Fibroblast of skin of back (primary cell): ENCODE measurements at places on chromosomes 16 and 17.

DNA sequence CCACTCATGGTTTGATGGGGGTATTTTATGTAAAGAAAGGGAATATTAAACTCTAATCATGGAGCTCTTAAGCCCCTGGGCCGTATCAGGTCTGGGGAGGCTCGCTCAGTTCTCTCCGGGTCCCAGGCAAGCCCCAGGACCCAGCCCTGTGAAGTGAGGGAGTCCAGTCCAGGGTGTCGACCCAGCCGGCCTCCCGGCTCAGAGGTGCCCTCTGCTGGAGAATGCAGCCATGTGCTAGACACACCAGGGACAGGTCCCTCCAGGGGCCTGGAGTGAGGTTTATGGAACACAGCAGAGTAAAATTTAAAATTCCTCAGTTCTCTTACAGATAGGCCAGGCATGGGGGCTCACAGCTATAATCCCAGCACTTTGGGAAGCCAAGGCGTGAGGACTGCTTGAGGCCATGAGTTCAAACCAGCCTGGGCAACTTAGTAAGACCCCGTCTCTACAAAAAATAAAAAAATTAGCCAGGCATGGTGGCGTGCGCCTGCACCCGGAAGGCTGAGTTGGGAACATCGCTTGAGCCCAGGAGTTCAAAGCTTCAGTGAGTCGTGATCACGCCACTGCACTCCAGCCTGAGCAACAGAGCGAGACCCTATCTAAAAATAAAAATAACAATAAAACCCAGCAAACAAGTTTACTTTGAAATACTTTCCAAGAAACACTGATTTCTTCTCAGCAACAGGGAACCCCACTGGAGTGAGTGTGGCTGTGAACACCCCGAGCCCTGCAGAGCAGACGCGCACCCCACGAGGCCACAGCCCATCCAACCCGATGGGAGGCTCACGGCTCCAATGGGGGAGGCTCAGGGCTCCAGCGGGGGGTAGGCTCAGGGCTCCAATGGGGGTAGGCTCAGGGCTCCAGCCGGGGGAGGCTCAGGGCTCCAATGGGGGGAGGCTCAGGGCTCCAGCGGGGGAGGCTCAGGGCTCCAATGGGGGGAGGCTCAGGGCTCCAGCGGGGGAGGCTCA, 72.2 kb downstream of the ZNF778 start:
- peak; percentile 64 for DNase-seq

DNA sequence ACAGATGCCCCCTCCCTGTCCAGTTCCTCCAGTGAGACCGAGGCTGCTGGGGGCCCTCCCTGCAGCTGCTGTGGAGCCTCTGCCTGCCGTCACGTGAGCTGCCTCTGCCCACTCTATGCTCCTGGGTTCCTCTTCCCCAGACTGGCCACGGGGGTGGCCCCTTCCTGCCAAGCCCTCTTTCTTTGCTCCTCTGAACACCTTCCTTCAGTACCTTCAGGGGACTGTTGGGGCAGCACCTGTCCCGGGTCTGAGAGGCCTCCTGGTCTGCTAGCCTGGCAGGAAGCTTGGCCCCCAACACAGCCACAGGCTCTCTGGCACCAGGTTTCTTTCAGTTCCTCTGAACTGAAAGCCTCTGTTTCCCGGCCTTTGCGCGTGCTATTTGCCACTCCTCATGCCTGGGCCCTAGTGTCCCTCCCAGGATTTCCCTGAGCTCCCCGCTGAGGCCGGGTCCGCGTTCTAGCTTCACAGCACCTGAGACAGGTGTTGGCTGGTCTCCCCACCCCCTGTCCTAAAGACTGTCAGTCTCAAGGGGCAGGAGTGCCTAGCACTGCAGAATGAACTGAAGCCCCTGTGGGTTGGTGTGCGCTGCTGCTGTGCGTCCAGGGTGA, 6.6 kb upstream of the ATP6V0C start:
- no peak for DNase-seq

DNA sequence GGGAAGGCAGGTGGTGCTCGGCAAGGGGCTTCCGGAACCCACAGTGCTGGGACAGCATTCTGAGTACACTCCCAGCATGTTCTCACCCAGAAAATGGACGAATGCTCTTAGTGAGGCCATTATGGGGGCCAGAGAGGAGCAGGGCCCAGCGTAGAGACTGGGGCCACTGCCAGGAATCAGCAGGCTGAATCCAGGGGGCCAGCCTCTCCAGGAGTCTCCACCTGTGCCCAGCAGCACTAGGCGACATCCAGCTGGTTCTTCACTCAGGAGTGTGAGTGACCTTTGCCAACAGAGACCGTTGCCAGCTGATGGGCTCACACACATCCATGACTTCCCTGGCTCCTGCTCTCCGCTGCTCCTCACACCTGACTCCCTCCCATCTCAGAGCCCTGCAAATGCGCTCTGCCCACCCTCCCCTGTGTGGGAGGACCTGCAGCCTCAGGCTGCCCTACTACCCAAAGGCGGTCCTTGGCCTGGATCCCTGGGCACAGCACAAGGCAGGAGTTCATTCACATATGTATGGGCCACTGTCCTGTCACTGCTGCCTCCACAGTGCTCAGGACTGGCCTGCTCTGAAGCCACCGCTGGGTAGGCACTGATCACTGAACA, 5.1 kb downstream of the RHBDF1 start:
- DNase-seq = no peak

GRCh38 chr17:37736428-37736827, 8.4 kb downstream of the HNF1B start:
- no peak for DNase-seq

- DNase-seq = no peak
Measured at GRCh38 chr17:48132385-48132784, 24.8 kb downstream of the SNX11 start.

DNA sequence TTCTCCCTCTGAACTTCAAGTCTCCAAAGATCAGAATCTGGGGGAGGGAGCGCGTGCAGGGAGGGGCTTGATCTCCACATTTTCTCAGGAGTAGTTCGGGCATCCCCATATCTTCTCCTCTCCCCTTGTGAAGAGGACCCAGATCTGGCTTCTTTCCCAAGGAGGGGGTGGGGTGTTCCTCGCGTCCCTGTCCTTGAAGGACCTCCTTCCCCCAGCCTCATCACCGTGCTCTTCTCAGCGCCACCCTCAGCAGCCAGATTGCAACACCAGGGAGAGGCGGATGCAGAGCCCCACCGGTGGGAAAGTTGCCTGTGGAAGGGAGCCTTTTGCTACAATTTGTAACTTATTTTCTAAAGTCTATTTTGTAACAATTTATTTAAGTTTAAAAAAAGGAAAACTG, 5.7 kb downstream of the PRSS53 start:
- DNase-seq = no peak

- no peak for DNase-seq
Measured at GRCh38 chr16:85011846-85012284, 530 bp upstream of the ZDHHC7 start.

GRCh38 chr16:9123401-9123800, 32.0 kb downstream of the HAPSTR1 start:
- DNase-seq = no peak

DNA sequence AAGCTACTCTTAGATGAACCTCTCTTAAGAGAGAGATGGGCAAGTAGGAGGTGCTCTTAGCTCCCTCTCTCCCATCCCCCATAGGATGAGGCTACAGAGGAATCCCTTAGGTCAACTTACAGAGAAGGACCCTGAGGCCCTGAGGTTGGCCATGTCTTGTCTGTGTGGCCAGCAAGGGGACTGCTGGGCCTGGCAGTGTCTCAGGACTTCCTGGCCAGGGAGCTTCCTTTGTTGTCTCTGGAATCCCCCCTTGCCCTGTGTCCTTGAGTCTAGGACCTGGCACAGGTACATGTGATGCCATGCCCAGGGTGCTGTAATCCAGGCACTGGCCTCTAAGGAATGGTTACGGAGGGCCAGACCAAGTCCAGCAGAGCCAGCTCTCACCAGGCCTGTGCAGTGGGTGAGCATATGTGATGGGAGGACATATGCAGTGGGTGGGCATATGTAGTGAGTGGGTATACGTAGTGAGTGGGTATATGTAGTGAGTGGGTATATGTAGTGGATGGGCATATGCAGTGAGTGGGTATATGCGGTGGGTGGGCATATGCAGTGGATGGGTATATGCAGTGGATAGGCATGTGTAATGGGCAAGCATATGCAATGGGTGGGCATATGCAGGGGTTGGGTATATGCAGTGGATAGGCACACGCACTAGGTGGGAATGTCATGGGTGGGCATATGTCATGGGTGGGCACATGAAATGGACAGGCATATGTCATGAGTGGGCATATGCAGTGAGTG, 20.3 kb upstream of the PECAM1 start:
- no peak for DNase-seq

DNA sequence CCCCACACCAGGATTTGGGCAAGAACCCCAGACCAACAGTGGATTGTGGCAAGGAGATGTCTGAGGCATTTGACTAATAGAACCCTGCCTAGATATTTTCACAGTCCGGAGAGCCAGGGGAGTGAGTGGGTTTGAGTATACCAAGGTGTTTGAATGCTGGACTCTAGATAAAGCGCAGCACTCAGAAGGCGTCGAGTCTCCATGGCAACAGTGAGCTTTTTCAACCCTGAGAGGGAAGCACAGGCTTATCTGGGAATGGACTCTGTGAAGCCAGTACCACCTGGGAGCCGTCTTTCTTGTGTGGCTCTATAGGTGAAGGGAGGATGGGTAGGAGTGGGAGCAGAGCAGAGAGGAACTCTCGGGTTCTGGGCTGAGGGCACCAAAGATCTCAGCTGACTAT, 147.0 kb downstream of the SHISA6 start:
- no peak for DNase-seq

DNA sequence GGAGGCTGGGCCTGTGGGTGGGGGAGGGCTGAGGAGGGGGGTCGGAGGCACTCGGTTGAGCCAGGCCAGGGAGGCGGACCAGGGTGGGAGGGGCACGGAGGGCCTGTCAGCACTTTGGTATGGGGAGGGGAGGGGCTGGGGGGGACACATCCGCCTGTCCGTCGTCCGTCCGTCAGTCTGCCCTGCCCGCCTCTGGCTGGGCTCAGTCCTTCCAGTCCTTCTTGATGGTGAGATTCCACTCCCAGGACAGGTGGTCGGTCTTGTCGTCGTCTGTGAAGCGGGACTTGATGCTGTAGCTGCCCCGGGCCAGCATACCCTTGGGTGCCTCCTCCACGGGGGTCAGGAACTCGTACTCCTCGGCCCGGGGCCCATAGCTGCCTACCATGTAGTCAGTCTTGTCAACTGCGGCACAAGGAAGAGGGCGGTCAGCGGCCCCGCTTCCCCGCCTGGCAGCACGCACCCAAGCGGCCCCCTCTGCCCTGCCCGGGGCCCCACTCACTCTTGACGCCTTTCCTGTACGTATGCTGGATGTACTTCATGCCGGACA, 2.4 kb downstream of the ARHGDIA start:
- peak; percentile 91 for DNase-seq

DNA sequence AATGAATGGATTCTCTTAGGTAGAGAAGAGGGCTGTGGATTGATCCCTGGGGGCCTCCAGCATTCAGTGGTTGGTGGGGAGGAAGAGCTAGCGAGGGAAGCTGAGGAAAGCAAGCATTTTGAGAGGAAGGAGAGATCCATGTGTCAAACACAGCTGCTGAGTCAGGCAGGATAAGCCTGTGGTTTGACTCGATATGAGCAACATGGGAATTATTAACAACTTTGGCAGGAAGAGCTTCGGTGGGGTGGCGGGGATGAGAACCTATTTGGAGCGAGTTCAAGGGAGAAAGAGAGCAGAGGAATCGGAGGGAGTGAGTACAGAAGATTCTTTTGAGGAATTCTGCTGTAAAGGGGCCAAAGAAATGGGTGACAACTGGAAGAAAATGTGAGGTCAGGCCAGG, 59.5 kb upstream of the CDC42EP4 start:
- DNase-seq = peak; percentile 91

- DNase-seq = no peak
Measured at GRCh38 chr17:76208120-76208519, 32.2 kb downstream of the RNF157 start.

DNA sequence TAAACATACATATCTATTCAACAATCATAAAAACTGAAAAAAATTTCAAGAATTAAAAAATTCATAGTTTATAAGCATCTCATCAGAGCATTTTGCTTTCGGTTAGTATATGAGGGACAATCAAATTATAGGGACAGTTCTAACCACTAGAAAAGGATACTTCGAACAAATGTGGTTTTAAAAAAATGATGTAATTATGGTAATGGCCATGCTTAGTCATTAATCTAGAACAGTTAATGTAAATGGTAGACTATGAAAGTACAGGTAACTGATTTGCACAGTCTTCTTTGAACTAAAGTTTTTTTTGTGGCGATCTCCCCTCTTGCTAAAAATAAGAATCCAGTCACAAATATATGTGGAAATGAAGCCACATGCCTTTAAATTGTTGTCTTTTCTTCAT, 63.5 kb upstream of the PHOSPHO1 start:
- no peak for DNase-seq
